Pons (tissue), 1 donor: ENCODE measurements at places on chromosomes 2 and 18.
A peak's percentile ranks its signal among the peaks of the same experiment; 100 is the strongest.

- peak; percentile 82 for DNase-seq
Observed at GRCh38 chr2:67846370-67847070, 216.3 kb downstream of the C1D start.

- DNase-seq: no peak
Observed at GRCh38 chr2:74648009-74648443, at the start of gene M1AP. M1AP (minus strand) TSS chr2:74648330; CDS start chr2:74640275, 8,055 bp downstream.

- peak; percentile 85 for DNase-seq
Observed at GRCh38 chr2:71064754-71065621, 3.5 kb upstream of the NAGK start.

DNA sequence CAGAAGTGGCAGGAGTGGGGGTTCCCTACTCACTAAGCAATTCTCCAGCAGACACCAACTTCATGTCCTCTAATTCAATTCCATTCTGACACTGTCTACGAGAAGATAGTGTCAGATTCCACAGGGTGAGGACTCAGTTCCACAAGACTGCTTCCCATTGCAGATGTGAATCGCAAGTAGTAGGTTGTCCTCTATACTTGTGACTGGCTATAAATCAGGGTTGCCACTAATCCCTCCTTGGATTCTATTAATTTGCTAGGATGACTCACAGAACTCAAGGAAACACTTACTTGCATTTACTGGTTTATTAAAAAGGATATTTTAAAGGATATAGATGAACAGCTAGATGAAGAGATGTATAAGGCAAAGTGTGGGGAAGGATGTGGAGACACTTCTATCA lies 184.1 kb upstream of the ACVR2A start:
- no peak for DNase-seq

DNA sequence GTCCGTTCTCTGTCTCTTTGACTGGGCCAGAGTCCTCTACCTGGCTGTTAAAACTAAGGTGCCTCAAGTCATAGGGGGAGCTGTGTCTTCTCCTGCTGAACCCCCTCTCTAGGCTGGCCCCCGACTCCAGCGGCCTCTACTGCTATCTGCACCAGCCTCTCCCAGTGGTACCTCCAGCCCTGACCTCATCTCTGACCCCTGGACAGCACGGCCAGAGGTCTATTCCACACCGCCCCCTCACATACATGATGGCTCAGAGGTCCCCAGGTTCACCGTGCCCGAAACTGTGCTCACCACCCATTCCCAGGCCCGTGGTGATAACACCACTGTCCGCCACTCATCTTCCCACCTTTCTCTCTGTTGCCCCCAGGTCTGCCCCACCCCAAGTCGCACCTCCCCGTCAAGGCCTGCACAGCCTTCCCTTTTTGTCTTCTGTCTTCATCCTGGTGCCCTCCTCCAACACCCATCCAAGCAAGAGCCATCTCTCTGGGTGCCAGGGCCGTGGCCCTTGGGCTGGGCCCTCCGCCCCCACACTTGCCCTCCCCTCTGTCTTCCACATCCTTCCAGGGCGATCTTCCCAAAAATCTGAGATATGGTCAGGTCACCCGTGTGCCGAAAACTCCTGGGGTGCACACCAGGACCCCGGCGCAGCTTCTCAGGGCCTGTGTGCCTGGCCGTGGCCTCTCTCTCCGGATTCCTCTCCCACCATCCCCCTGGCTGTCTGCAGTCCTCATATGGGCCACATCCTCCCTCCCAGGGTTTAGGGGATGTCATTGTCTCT lies 134.4 kb upstream of the ID2 start:
- no peak for DNase-seq

GRCh38 chr2:107595749-107596148 lies 230.9 kb upstream of the RGPD4 start:
- no peak for DNase-seq

DNA sequence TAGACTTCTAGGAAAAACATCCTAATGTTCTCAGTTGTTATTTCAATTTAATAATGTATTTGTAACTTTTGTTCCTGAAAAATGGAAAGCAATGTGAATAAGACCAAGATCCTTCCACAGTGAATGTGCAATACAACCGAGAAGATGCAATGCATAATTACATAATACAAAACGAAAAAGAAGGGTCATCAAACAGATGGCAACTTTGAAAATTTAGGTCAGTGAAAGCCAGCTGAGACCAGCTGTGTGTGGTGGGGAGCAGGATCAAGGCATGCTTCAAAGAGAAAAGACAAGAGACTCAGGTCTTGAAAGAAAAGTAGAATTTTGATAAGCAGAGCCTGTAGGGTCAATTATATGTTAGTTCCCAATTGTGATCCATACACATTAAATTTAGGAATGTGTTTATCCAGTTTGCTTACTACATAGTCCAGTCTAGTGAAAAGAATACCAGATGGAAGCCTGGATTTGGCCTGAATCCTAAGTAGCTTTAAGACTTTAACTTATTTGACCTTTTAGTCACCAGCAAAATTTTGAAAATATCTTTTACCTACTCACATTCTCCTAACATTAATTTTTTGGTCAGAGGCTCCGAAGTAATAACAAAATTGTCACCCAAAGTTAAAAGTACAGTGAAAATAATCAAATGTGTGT lies 93.7 kb downstream of the COBLL1 start:
- no peak for DNase-seq

DNA sequence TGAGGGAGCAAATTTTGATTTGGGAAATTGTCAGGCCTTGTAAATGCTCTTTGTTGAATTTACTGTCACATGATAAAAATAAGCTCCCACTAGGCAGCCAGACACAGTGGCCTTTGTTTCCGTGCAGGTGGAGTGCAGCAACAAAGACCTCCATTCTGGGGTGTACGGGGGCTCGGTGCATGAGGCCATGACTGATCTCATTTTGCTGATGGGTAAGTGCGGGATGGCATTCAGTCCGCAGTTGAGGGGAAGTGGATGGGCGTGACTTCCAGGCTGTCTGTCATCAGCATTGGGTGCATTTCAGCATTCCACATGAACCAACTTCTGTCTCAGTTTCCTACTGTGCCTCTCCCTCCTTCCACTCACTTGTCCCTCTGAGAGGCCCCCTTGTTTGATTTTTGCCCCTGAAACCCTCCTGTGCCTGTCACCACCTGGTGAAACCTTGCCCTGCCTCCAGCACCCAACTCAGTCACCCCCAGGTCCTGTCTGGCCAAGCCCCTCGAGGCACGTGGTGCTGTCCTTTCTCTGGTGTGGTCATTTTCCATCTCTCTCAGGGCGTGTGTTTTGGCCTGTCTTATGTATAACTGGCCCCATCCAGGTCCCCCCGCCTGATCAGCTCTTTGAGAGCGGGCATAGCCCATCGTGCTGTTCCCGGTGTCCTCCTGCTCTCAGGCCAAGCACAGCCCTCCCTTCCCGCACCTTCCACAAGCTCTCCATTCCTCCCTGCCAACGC lies 16.3 kb downstream of the CNDP2 start:
- DNase-seq: peak; percentile 97

GRCh38 chr2:11684894-11685460 lies 15.0 kb upstream of the NTSR2 start:
- no peak for DNase-seq

DNA sequence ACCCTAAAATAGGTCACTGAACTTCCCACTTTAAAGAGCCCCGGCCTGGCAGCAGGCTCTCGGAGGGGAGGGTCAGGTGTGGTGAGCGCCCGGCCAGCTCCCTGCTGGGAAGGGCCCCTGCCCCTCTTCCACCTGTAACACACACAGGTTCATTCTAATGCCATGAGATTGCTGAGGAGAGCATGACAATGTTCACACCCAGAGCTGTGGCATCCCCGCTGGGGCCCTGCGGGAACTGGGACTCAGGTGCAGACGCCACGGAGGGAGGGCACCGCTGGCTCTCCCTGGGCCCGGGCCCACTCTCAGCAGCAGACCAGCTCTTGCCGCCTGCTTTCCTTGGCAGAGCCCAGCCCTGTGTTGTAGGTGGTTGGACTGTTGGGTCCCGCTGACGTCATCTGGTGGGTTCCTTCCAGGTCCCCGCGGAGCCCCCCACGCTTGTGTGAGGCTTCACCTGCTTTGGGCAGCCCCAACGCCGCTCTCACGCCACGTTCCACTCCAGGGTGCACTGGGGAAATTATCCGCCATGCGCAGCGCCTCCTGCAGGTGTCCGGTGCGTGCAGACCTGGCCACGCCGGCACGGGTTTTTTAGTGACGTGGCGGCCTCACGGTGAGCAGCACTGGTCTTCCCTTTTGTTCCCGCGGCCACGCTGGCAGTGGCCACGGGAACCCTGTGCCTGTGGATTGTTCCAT lies 50.4 kb upstream of the KCNG2 start:
- no peak for DNase-seq

DNA sequence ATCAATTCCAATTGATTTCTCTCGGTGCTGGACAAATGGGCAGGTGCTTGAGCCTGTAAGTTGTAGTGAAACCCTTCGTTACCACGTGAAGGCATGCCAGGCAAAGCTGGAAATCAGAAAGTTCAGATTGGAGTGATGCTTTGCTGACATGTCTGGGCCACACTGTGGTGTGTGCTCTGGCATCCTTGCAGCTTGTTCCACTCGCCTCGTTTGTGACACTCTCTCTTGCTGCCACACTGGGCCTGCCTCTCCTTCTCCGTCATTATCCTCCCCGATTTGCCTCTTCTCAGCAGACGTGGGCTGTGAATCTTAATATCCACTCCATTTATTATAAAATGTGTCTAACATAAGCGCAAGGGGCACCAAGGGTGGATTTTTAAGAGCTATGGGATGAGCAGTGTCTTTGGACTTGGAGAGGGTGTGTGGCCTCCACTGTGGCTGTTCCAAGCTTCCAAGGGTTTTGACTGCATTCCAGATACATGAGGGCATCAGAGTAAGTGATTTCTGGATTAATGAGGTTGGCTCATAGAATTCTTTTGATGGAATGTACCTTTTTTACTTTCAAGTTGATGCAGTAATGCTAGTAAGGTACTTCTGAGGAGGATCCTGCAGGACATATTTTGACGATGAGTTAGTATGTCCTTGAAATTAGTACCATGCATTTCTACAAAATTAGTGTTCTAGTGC lies 238.8 kb downstream of the TPGS2 start:
- DNase-seq: no peak

DNA sequence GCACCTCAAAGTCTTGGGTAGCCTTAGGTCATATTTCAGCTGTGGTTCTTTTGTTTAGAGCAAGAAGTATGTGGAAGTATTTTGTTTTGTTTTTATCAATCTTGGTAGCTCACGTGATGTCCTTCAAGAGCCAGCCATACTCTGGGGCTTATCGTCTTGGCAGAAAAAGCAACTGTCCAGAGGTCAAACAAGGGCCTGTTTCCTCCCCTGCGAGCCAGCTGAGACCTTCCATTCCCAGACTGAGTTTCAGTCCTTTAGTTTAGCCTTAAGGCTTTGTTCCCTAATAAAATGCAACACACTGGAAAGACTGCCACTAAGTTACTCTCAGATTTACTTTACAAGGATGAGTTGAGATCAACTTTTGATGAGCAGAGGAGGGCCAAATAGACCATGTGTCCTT lies 63.5 kb downstream of the TXNL1 start:
- DNase-seq: no peak

DNA sequence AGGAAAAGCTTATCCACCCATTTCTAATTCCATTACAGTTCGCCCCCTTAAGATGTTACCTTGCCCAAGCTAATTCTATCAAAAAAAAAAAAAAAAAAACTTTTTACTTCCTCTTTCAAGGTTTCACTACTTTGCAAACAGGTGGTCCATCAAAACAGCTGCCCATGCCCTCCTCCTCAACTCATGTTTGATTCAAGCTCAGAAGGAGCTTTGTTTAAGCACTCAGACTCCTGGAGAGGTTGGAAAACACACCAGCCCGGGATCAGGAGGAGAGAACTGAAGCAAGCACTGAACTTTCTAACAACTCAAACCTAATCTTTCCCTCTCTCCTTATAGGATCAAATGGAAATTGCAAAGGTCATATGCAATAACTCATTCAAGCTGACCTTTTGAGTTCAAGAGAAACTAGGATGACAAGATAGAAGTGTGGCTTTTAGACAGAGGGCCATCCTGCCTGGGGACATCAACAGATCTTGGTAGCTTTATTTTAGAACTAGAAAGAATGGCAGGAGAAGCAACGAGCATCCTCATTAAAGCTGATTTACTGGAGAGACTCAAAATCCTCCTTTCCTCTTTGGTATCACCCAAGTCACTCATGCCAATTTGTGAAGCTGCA lies 28.3 kb upstream of the FZD7 start:
- DNase-seq: no peak

DNA sequence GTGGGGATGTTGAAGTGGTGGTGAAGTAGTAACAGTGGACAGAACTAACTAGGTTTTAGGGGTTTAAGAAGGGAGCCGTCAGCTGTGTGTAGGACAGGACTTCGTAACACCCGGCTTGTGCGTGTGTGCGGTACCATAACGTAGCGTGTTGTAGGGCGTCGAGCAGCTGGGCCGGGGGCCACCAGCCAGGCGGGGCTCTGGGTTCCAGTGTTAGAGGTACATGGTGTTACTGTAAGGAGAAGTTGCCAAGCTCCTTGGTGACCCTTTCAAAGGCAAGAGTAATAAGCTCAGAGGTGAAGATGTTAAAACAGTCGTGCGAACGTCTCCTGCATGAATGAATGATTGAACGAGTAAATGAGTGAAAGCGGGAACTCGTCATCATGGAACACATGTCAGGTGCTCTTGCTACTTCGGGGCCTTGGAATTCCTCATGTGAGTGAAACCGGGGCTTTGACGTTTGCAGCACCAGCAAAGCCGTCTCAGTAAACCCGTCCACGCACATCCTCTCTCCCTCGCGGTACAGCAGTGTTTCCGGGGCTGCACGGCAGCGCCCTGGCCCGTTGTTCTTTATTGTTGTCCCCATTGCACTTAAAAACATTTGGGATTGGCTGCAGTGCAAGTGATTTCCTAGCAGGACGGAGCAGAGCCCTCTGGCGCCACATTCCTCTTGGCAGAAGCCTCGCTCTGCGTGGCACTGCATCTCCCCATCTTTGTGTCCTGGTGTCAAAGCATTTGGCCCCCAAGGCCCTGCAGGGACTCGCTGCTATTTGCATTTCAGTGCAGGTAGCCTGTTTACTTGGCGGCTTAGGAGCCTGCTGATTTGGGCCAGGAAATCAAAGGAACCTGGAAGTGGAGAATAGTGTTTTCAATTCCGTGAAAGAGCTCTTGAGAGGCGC lies 115.0 kb downstream of the GBX2 start:
- peak; percentile 16 for DNase-seq

GRCh38 chr2:22360735-22361374 lies 1024.1 kb upstream of the KLHL29 start:
- DNase-seq: no peak

GRCh38 chr2:158378926-158379325 lies 77.6 kb downstream of the CCDC148 start:
- no peak for DNase-seq

GRCh38 chr2:190103144-190103543 lies 40.6 kb upstream of the MSTN start:
- no peak for DNase-seq

DNA sequence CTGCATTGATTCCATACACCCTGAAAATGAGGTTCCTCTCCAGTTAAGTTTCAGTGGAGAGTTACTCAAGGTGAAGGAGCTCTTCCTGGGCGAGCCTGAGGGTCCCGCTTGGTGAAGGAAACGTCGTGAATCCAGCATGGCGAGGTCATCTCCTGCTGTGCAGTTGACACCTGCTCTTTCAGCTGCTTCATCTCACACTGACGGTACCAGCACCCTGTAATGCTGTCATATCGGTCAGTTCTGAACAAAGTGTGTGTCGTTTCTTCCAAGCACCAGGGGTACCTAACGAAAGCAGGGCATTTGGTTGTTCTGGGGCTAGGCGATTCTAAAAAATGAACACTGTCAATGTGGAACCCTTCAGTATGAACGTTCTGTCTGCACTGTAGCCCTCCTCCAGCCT lies 52.6 kb downstream of the ITGB1BP1 start:
- DNase-seq: no peak

GRCh38 chr2:165203689-165204559 lies at the start of gene SCN3A:
SCN3A (minus strand) TSS chr2:165204050; CDS start chr2:165176394, 27,656 bp downstream.
- DNase-seq: peak; percentile 64

- no peak for DNase-seq
Observed at GRCh38 chr2:25411281-25411680, 69.6 kb upstream of the DNMT3A start.
